ENCODE measurements at places on chromosomes 7 and 10.

DNA sequence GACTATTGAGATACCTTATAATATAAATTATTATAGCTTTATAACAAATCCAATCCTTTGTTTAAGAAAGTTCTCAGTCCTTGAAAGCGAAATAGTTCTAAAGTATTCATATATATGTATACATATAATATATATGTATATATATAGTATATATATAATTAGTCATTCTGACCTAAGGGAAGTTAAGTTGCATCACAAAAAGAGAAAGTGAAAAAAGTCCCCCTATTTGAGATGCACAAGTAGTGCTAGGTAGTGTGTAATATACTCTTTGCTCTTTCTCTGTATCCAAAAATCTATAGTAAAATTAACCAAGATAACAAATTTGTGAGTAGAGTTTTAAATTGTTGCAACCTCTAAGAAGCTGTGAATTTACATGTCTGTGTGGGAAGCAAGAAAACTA is 13.3 kb upstream of the IFIT1B start:
- DNase-seq: no peak

- DNase-seq: no peak
Observed at GRCh38 chr10:70682920-70683600, 10.8 kb downstream of the ADAMTS14 start.

DNA sequence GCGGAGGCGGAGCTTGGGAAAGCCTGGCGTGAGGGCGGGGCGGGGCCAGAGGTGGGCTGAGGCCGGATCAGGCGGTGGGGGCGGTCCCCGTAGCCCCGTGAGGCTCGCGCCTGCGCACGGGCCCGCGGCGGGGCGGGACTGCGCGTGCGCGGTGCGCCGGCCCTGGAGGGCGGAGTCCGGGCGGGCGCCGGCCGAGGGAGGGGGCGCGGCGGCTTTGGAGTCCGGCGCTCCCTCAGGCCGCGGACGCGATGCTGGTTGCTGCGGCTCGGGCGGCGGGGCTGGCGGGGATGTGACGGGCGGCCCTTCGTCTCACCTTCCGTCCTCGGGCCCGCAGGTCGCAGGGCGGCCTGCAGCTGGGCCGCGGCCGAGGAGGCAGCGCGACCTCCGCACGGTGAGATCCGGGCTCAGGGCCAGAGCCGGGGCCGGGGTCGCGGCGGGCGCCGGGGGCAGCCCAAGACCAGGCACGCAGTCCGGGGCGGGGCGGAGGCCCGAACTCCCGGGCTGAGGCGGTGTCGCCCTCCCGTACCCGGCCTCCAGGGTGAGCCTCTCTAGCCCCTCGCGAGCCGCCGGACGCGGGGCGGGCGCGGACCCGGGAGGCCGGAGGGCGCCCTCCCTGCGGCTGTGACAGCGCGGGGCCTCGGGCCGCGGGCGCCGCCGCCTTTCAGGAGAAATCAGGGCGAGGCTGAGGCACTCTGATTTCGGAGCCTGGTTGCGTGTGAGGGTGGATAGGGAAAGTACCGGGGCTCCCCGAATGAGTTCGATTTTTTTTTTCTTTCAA is at the start of gene CCSER2:
Gene CCSER2 (plus strand): TSS at position 172 of the 778 bp plus-strand sequence. CDS start 42,464 bp downstream, outside the sequence.
- peak; percentile 94 for DNase-seq

GRCh38 chr10:44975431-44976331 is 2.9 kb downstream of the DEPP1 start:
- DNase-seq: no peak

GRCh38 chr10:23099816-23100215 is 4.4 kb downstream of the MSRB2 start:
- DNase-seq: no peak

GRCh38 chr7:17421941-17422340 is 123.5 kb downstream of the AHR start:
- DNase-seq: no peak

DNA sequence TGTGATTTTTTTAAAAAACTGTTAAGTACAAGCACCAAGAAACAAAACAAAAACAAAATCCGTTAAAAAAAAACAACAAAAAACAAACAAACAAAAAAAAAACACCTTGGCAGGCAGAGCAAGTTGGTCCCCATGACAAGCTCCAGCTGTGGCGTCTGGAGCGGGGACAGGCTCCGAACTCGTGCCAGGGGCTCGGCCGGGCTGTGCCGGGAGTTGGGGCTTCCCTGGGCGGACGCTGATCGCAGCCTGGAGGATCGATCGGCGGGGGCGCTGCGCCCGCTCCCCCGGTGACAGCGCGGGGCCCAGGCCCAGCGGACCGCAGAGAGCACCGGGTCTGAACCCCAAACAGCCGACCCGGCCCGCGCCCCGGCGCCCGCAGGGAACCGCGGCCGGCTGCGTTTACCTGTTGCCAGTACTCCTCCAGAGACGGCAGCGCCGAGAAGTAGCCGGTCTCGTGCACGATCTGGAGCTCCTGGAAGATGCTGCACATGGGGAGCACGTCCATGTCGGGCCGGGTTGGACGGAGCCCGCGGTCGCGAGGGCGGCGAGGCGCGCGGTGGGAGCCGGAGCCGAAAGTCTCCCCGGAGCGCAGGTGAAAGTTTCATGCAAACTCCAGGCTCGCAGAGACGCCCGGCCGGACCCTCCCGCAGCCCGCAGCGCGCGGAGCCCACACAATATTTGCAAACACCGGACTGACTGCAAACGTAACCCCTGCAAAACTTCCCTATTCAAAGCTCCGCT is at the start of gene KLF6:
Gene KLF6 (minus strand): TSS at position 700 of the 741 bp plus-strand sequence. CDS start 195 bp downstream, at position 505.
- no peak for DNase-seq

- no peak for DNase-seq
Observed at GRCh38 chr10:124091646-124092249, 1.6 kb downstream of the CHST15 start.

DNA sequence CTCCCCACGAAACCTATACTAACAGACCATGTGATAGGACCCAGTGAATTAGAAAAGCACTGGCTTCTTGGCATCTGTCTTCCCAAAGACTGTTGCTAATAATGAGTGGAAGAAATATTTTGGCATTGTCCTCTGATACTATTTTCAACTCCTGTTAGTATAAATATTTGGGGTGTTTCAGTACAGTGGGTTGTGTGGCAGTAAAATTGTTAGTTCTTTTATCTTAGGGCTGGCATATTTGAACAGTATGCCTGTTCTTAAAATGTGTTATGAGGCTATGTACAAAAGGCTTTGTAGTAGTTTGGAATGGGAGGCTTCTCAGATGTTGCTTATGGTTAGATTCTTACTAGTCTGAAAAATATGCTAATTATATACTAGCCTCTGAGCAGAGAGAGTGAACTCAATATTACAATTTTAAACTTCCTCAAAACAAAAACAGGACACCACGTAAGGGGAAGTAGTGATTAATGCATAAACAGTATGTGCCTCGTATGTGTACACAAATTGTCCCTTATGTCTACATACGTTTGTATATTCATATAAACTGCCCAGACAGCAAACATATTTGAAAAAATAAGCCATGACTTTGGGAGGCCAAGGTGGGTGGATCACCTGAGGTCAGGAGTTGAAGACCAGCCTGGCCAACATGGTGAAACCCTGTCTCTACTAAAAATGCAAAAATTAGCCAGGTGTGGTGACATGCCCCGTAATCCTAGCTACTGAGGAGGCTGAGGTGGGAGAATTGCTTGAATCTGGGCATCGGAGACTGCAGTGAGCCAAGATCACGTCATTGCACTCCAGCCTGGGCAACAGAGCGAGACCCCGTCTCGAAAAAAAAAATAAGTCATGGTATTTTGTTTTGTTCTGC is 115.4 kb downstream of the ARID5B start:
- DNase-seq: no peak

DNA sequence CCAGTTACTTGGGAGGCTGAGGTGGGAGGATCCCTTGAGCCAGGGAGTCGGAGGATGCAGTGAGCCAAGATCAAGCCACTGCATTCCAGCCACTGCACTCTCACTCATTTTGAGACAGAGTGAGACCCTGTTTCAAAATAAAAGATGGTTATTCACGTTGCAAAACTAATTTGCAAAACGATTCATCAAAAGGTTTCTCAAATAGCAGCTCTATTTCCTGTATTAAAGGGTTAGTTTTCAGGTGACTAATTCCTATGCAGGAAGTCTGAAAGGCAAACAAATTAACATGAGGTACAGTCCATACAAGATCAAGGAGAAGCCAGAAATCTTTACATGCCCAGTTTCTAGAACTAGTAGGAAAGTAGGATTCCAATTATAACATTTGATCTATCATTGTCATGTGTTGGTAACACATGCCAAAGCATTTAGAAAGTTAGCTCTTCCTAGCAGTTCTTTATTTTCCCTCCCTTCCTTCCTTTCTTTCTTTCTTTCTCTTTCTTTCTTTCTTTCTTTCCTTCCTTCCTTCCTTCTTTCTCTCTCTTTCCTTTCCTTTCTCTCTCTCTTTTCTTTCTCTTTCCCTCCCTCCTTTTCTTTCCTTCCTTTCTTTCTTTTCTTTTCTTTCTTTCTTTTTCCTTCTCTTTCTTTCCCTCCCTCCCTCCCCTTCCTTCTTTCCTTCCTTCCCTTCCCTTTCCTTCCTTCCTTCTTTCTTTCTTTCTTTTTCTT is 49.3 kb downstream of the DENND2A start:
- DNase-seq: peak; percentile 44

GRCh38 chr10:29811751-29812427 is 177.1 kb upstream of the SVIL start:
- no peak for DNase-seq

DNA sequence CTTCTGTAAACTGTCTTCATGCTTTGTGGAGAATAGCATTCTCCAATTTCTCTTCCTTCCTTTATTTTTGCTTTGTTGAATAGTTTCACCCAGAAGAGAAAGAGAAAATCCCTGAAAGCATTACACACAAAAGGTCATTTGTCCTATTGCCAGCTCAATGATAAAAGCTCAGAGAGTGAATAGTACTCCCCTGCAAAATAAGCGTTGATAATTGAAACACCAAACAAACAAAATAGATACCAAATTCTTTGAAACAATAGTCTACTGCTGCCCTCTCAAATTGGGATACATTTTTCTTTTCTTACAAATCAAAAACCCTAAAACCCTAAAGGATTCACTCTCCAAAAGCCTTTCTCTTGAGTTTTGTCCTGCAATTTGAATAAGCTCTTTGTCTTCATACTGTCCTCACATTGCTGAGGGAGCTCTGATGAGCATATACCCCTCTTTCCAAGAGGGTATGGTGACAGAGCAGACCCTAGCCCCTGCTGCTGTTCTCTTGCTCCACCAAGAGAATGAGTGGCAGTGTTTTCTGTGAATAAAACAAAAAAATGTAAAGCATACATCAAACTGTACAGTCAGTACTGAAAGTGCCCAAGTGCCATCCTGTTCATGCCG is 134.4 kb downstream of the CSTF2T start:
- peak; percentile 1 for DNase-seq

DNA sequence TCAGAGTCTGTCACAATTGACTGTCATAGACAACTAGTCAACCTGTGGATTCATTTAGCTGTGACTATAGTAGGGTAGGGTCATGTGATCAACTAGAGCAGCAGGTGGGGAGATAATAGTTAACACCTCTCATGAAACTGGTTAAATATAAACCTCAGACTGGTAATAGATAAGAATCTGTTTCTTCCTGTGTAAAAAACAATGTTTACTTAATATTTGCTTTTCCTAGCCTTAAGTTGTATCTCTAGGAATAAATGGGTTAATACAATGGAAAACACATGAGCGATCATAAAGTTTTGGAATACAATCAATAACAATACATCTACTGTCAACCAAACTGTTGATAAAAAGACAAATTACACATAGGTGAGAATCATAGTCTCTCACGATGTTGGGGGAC is 43.4 kb upstream of the ITGB8 start:
- DNase-seq: no peak

DNA sequence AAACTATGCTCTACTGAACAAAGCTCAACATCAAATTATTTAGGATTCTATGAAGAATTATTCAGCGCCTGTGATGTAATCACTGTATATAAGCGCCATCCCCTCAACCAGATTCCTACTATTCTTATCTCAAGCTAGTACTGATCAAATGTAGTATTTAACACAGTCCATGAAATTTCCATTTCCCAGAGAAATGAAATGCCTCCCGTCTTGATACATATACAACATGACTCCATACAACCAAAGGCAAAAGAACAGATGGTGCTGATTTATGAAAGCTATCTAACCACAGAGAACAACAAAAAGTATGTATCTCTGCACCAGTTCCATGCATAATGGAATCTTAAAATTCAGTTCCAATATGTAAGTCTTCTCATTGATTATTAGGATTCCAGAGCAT is 406.1 kb downstream of the PARD3 start:
- DNase-seq: no peak

DNA sequence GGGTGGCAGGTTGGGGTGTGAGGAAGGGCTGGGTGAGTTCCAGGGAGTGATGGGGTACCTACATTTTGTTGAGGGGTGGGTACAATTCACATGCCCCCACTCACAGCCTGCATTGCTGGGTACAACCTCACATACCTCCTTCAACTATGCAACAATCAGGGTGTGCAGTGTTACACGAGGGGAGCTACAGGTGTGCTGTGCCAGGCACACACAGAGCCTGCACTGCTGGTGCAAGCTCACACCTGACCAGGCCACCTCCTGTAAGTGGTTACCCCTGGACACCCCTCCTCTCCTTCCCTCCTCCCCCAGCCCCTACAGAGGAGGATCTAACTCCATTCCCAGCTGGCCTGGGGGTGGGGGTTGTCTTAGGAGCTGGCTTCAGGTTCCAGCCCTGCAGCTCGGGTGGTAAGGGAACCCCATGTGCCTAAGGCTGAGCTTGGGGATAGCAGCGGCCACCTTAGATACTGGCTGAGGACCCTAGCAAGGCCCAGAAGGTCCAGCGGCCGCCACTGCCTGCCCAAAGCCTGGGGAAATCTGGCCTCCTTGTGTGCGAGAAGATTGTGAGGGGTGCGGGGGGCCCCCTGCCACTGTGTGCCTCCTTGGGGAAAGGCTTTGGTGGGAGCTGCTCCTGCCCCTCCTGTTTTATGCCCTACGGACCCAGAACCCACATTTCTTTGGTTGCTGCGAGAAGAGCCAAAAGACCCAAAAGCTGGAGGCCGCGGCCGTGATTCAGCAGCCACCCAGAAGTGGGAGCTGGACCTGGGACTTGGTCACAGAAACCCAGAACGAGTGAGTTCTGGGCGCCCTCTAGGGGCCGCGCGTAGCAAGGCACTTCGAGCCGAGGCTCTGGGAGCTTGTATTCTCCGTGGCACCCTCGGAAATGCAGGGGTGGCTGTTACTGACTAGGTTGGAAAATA is 10.8 kb downstream of the TLX1 start:
- DNase-seq: peak; percentile 76

DNA sequence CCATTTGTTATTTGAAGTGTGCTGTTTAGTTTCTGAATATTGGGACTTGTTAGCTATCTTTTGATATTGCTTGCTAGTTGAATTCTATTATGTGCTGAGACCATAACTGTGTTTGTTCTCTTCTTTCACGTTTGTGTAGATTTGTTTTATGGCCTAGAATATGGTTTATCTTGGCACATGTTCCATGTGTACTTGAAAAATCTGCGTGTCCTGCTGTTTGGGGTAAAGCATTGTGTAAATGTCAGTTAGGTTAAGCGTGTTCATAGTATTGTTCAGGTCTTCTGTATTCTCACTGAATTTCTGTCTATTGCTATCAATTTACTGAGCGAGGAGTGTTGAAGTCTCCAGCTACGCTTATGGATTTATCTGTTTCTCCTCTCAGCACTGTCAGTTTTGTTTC is 19.4 kb downstream of the MMP21 start:
- no peak for DNase-seq

DNA sequence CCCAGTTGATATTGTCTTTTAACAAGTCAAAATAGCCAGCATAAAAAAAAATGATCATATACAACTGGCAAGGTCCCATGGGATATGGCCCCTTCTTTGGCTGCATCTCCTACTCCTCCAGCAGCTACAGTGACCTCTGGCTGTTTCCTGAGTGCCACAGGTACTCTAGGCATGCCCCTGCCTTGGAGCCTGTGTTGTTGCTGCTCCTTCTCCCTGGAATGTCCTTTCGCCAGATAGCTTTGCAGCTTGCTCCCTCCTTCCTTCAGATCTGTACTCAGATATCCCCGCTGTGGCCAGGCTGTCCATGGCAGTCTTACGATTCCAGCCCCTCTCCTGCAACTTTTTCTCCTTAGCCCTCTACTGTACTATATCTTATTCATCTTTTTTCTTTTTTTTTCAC is 23.3 kb downstream of the CNNM2 start:
- no peak for DNase-seq
